ENCODE measurements at places on chromosomes 1 and 21. TPM values are rescaled to one million over a fixed set of nuclear protein-coding genes. Genes with fewer than 3 reads are reported as not detected.

ATP1A4 gene
- not detected for total RNA-seq

DNA sequence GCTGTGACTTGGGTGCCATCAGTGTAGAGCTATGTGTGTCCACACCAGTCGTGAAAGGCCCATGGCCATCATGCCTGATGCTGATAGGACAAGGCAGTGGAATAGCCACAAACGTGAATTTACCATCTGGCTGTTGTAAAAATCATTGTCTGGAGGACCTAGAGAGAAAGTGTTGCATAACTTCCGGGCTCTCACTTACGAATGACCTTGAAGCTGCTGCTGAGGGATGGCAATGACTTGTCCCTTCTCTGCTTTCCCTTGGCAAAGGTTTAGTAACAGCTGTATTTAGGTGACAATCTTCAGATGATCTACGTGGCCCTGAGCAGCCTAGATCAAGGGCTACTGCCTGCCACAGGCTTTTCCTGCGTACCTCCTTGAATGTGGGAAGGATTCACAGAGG, 5.8 kb downstream of the ATP1B1 start:
- DNase-seq = peak; percentile 34

NBPF4 gene
- total RNA-seq = not detected

- DNase-seq = no peak
These were observed 136.2 kb downstream of the ZBTB18 start for GRCh38 chr1:244187310-244187709.

GRCh38 chr1:1020415-1021009, 592 bp downstream of the AGRN start:
- no peak for DNase-seq

- DNase-seq = no peak
These were observed 93.9 kb downstream of the SLC30A10 start for GRCh38 chr1:219834314-219834917.

- no peak for DNase-seq
These were observed 111.1 kb downstream of the BRINP2 start for GRCh38 chr1:177281901-177282300.

Data from IMR-90 (cell line).